ENCODE measurements at places on chromosomes 7 and 10. TPM values are rescaled to one million over a fixed set of nuclear protein-coding genes. Genes with fewer than 3 reads are reported as not detected.

The RHOBTB1 gene
- total RNA-seq: not detected

The KCNH2 gene
- total RNA-seq: 0.50 TPM

The BHLHA15 gene
- total RNA-seq: not detected

The CDNF gene
- total RNA-seq: 0.82 TPM

DNA sequence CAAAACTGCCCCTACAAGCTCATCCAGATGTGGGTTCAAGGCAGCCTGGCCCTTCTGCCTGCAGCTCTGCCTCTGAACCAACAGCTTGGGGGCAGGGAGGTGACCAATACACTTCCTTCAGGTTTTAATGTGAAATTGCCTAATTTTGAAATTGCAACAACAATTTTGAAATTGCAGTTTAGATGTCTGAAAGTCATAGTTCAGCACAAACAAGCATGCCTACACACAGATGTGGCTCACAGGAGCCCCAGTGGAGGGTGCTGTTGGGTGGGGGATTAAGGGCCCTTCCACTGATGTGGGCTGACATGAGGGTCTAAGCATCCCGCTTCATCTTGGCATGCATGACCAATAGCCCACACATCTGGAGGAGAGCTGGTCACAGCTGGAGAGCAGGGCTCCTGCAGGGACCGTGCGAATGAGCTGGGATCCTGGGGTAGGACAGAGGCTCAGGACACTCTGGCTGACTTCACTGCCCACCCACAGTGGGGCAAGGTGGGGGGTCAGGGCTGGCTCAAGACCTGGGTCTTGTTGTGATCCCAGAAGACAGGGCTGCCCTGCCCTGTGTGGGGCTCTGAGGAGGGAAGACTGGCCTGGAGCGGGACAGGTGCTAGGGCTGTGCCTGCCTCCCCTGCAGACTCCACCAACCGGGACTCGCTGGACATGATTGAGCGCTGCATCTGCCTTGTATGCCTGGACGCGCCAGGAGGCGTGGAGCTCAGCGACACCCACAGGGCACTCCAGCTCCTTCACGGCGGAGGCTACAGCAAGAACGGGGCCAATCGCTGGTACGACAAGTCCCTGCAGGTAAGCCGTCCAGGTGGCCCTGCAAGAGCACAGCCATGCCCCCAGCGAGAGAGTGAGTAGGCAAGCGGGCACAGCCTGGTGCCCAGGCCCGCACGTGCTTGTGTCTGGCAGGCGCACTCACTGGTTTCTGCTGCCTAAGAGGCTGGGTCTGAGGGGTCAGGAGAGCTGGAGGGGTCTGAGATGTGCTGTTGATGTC is 32.3 kb downstream of the CHAT start:
- no peak overlapping the region for H3K27ac ChIP-seq
- peaks cover 16% of the 10 kb centered on the region for H3K27me3 ChIP-seq
- peaks cover 24% of the 10 kb centered on the region for H3K4me1 ChIP-seq
- DNase-seq: no peak
- no peak overlapping the region for H3K4me3 ChIP-seq

DNA sequence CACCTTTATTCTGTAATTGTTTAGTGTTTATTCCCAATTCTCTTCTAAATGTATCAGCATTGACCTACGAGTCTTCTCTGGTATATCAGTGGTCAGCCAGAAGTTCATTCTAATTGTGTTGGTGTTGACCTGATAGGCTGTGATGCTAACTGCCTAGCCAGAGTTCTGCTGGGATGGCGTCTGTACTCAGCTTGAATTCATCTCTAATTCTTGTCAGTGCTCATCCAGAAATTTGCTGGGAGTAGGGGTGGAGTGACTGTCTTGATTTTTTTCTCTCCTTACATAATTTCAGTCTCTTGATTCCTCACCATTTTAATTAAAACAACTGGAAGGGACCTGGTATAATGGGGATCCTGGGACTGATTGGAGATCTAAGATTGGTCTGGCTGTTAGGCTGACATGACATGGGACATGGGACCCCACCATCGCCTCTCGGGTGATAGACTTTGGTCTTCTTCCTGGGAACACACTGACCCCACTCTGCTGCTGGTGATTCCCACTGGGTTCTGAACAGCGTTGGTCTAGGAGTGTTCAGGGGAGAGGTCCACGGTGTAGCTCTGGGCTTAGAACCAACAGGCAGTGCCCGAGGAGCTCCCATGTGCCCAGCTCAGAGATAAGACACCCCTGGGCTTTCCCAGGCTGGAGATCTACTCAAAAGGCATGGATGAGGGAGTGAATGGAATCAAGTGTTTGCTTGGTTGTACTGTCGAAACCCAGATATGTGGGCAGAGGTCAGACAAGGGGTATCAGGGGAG is 3.8 kb downstream of the NEURL1 start:
- DNase-seq: no peak
- H3K4me1 ChIP-seq: peaks cover 14% of the 10 kb centered on the region
- H3K27me3 ChIP-seq: peaks cover 72% of the 10 kb centered on the region

GRCh38 chr7:32143301-32143700 is 73.1 kb upstream of the PDE1C start:
- H3K4me1 ChIP-seq: no peaks in the 10 kb centered on the region
- no peaks in the 10 kb centered on the region for H3K36me3 ChIP-seq
- no peak overlapping the region for H3K4me3 ChIP-seq
- DNase-seq: no peak
- H3K27me3 ChIP-seq: no peaks in the 10 kb centered on the region

GRCh38 chr10:91551856-91552255 is 81.0 kb downstream of the PPP1R3C start:
- H3K4me3 ChIP-seq: no peak overlapping the region

DNA sequence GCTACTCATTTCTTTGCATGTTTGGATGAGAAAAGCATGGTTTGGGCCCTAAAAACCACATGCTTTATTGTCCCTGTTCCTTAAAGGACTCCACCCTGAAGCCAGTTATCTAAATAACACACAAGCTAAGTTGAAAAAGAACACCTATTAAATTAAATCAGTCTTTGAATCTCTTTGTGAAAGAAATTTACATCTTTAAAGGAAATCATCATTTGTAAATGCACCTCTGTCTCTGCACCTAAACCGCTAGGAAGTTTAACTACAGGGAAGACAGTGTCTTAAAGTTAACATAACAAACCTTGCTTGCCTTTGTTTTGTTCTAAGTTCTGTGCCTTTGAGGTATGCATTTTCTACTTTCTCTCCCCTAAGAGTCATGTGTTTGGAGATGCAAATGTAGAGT is 52.6 kb downstream of the HTR7 start:
- H3K27ac ChIP-seq: no peak overlapping the region
- H3K4me3 ChIP-seq: no peak overlapping the region
- no peak for DNase-seq
- no peaks in the 10 kb centered on the region for H3K36me3 ChIP-seq
- H3K4me1 ChIP-seq: no peaks in the 10 kb centered on the region

DNA sequence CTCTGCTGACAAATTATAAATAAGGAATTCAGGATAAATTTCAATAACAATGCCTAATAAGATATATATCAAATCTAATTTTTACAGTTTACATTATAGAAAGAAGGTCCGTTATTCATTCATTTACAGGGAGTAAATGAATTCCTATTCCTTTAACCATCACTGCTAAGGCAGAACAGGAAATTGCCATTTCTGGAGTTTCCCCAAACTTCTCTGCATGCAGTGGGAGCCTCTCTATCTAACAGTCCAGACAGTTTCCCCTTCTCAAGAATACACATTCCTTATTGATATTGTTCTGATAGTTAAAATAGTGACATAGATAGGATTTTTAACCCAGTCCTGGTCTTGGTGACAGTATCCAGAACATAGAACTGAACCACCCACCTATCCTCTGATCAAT is 24.3 kb downstream of the MKI67 start:
- H3K27me3 ChIP-seq: no peaks in the 10 kb centered on the region
- H3K4me3 ChIP-seq: no peak overlapping the region
- H3K27ac ChIP-seq: peak overlapping the region; percentile 9
- peaks cover 53% of the 10 kb centered on the region for H3K4me1 ChIP-seq

GRCh38 chr10:62492012-62492869 is 118.1 kb downstream of the ZNF365 start:
- peaks cover 9% of the 10 kb centered on the region for H3K27me3 ChIP-seq
- no peak overlapping the region for H3K27ac ChIP-seq
- H3K4me3 ChIP-seq: no peak overlapping the region
- no peaks in the 10 kb centered on the region for H3K4me1 ChIP-seq
- no peaks in the 10 kb centered on the region for H3K36me3 ChIP-seq

- no peaks in the 10 kb centered on the region for H3K4me1 ChIP-seq
- H3K27me3 ChIP-seq: no peaks in the 10 kb centered on the region
- no peak overlapping the region for H3K27ac ChIP-seq
- H3K36me3 ChIP-seq: no peaks in the 10 kb centered on the region
Measured at GRCh38 chr10:130844310-130844709, 467.2 kb downstream of the TCERG1L start.

- no peak for DNase-seq
- H3K27me3 ChIP-seq: peaks cover 3% of the 10 kb centered on the region
- H3K27ac ChIP-seq: no peak overlapping the region
- no peak overlapping the region for H3K4me3 ChIP-seq
Measured at GRCh38 chr7:69937097-69937496, 338.8 kb downstream of the AUTS2 start.

DNA sequence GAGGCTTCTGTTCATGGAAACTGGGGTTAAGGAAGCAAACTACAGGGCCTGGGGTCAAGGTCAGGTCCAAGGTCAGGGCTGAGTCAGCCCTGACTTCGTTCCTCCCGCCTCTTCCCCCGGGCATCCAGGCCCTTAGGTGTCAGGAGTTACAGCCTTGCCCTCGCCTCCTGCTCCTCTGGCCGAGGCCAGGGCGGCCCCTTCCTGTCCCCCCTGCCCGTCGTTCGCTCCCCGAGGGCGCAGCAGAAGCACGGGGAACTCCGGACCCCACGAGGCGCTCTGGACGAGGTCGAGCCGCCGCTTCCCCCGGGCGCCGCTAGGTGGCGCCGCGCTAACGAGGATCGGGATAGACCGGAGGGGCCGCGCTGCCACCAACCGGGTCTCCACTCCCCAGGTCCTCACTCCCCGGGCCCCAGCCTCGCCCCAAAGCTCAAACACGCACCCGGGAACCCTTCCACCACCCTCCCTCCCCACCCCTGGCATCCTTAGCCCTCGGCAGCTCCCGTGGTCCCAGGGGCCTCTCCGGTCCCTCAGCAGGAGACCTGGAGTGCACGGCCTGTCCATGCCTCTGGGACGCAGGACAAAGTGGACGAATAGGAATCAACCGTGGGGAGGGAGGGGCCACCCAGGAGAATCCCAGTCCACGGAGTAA is 59.2 kb upstream of the MYL10 start:
- no peaks in the 10 kb centered on the region for H3K36me3 ChIP-seq
- peak; percentile 90 for DNase-seq
- H3K4me1 ChIP-seq: peaks cover 5% of the 10 kb centered on the region
- no peak overlapping the region for H3K4me3 ChIP-seq

DNA sequence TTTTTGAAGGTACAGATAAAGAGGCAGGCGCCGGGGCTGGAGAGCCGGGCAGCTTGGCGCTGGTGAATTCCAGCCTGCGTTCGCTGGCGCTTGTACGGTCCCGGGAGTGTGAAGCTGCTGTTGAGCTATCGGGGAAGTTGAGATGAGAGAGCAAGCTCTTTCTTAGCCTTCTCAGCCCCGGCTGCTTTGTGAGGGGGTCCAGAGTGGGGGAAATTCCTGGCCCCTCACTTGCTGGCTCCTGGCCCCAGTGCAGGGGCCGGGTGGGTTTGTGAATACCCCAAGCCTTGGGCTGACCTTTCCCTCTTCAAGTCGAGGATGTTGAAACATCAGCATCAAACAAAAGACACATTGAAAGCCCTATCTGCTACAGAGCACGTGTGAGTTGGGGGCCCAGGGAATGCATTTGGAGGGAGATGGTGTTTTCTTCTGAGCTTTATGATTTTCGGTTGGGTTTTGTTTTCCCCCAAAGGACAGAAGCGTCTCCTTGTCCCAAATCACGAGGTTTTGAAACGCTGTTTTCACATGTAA is 2.7 kb downstream of the ZMIZ1 start:
- H3K27me3 ChIP-seq: peaks cover 16% of the 10 kb centered on the region
- peaks cover 2% of the 10 kb centered on the region for H3K36me3 ChIP-seq
- DNase-seq: no peak
- peaks cover 12% of the 10 kb centered on the region for H3K4me1 ChIP-seq

Data from activated naive CD8-positive, alpha-beta T cell treated with anti-CD3 and anti-CD28 coated beads, Interleukin-2, amount 10 ng/mL, durations not matched to agents 7 days and 5 days (primary cell).